ENCODE measurements at places on chromosomes 5 and 9.

- DNase-seq = no peak
Observed at GRCh38 chr5:74638970-74639806, 1.3 kb downstream of the ENC1 start.

GRCh38 chr5:172797771-172798191 lies 26.8 kb upstream of the DUSP1 start:
- no peak for DNase-seq

DNA sequence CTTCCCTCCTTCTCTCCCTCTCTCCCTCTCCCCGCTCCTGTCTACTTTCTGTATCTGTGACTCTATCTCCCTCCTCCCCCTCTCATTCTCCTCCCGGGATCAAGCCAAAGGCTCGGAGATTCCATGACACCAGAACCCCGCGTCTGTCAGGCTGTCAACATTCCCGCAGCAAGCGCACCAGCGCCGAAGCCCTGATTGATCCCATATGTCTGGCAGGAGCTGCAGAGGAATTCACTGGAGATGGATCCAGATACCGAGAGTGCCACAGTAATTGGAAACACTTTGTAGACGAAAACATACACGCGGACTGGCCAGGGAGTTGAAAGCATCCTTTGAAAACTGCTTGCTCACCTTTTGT lies 300 bp upstream of the SVEP1 start:
- DNase-seq = no peak

GRCh38 chr5:73030995-73031394 lies 75.2 kb downstream of the FCHO2 start:
- no peak for DNase-seq

DNA sequence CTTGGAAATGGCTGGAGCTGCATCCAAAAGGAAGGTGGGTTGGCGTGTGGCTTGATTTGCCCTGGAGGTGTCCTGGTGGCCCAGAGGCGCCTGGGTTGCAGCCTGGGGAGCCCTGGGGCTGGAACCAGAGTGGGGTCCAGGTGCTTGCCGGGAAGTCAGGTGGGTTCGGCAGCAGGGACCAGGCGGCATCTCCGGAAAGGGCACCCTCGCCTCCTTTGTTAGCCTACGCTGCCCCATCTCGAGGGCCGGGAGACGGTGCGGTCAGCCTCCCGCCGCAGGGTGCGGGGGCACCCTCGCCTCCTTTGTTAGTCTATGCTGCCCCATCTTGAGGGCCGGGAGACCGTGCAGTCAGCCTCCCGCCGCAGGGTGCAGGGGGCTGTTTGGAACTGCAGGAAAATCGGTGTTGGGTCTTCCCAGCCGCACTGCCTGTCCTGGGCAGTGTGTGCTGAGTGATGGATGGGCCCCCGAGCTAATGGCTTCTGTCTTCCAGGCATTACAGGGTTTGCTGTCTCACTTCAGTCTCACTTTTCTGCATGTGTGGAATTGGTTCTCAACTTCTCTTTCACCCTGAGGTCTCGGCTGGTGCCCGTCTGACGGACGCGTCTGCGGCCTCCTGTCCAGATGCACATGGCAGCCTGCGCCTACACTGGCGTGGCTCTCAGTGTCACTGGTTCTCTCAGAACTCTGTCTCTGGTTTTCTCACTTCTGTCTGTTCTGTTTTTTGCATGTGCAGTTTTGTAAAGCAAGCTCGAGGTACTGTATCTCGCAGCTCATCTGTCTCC lies 139.0 kb downstream of the CACNA1B start:
- no peak for DNase-seq

DNA sequence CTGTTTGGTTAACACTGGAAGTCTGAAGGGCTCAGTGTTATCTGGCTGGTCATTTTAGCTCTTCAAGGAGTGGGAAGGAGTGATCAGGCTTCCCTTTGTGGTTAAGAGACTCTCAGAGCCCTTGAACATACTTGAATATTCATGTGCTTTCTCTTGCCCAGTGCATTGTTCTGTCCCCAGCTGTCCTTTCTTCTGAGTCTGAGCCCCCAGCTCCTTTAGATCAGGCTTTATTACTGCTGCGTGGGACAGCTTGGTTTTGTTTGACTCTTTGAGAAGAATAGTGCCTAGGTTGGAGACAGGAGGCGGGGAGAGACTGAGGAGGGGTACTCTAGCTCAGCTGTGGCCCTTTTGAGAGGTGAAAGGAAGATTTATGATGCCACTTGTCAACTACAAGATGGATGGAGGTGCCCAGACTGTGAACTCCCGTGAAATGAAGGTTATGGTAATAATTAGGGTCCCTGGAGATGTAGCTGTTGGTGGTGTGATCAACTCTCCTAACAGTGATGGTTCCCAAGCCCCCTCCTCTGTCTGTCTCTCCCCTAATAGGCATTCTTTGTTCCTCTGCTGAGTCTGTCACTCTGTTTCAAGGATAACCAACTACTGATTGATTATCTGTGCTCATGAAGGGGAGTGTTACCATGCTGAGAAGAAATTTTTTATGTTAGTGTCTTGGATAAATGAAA lies 83.1 kb upstream of the GLRA1 start:
- DNase-seq = no peak

- DNase-seq = no peak
Observed at GRCh38 chr9:135281151-135281550, 193.7 kb downstream of the OLFM1 start.

DNA sequence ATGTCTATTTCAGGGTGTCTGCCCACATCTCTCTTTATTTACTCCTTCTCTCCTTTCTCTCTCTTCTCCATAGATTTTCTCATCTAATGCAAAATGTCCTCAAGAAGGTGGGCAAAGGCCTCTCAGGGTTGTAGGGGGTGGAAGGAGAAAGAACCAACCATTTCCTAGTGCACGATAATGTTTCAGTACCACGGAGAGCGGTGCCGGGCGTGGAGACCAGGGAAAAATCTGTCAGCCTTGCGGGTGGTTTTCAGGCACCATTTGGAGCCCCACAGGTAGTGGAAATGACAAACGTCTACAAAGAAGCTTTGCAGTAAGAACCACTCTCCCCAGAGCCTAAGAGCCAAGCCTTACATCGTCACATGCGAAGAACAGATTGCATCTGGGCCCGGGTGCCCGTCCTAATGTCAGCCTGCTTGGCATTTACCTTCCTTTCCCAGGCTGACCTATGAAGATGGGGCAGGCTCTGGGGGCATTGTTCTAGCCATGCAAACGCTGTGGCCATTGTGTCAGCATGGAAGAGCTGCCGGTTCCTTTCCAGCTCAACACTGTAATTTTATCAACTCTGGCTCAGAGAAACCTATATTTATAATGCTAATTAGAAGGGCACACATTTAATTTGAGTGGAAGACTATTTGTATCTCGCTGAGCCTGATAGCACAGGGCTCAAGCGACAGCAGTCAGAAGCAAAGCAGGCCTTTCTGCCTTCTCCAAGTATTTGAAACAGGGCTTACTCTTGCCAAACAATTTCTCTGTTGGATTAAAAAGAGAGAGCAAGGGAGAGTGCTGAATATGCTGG lies 430.1 kb upstream of the WWC1 start:
- peak; percentile 8 for DNase-seq

- DNase-seq = no peak
Observed at GRCh38 chr5:128015478-128015877, 68.1 kb upstream of the SLC12A2 start.

DNA sequence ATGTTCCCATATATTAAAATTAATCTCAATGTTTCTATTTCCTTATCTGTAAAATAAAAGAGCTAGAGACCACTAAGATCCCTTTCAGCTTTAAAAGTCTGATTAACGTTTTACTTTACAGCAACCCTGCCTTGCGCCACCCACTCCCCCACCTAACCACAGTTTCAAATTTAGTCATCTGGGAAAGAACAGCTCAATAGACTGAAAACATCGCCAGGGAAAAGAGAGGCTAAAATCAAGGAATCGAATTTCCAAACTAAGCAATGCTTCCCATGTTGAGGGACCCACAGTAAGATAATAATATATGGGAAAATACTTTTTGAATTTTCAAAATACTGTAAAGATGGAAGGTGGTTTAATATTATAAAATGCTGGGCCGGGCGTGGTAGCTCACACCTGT lies 6.6 kb downstream of the SAXO1 start:
- no peak for DNase-seq

DNA sequence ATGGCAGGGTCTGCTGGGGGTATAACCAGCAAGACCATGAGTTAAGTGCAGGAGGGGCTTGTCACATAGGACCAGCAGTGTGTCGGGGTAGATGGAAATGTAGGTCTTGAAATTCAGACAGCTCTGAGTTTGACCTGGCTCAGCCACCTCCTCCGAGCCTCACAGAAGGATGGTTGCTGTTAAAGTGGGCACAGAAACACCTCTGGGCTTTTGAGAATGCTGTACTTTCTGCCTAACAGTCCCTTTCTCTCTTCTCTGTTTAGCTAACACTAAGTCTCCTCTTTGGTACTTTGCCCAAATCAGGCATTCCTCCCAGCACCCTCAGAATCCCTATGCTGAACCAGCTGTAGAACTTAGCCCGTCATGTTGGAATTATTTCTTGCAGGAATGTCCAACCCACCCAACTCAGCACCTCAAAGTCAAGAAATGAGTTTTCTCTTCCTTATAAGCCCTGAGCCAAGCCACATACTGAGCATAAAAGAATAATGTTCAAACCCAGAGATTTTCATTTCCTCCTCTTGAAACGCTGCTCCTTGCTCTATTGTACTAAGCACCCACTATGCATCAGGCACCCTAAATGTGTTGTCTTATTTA lies 41.7 kb upstream of the MATR3 start:
- DNase-seq = no peak

GRCh38 chr9:71984403-71984802 lies 73.0 kb downstream of the C9orf85 start:
- DNase-seq = no peak

DNA sequence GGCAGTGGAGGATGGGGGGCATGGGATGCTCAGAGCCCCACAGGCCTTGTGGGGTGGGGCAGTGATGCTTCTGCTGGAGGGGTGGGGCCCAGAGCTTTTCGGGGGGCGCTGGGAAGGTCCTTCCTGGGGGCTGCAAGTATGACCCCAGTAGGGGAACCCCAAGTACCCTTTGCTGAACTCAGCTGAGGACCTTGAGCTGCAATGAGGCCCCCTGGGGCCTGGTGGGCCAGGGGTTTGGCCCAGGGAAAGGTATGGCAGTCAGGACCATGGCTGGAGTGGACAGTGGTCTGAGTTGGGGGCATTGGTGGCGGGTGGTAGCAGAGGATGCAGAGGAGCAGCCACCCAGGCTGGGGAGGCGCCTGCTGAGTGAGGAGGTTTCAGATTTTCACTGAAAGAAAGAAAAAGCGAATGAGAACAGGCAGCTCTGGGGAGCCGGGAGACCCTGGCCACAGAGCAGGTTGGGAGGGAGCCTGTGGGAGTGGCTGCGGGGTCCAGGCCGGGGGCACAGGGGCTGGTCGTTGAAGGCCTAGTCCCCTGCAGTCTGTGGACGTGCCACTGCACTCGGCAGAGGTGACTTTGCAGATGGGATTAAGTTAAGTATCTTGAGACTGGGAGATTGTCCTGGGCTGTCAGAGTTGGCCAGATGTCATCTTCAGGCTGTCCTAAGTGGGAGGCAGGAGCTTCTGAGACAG lies 19.2 kb downstream of the WNK2 start:
- DNase-seq = no peak

GRCh38 chr5:54547711-54548250 lies 30.2 kb downstream of the SNX18 start:
- DNase-seq = no peak

- no peak for DNase-seq
Observed at GRCh38 chr5:5711592-5711991, 289.1 kb downstream of the ICE1 start.

GRCh38 chr5:122163121-122164069 lies 34.0 kb downstream of the ZNF474 start:
- DNase-seq = no peak

DNA sequence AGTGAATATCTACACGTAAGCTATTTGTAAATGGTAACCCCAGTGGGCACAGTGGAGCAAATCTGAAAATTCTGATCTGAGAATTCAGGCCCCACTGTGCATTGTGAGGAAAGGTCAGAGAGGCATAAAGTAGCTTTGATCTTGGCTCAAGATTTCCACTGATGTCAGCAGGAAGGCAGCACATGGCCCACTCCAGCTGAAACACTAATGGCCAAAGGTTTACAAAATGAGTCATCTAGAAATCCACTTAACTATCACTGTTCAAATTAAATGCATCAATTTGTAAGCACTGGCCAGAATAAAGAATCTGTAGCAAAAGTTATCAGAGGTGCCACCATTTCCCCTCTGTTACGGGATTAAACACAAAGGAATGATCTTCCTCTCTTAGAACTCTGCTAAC lies 191.6 kb downstream of the C9orf152 start:
- no peak for DNase-seq

DNA sequence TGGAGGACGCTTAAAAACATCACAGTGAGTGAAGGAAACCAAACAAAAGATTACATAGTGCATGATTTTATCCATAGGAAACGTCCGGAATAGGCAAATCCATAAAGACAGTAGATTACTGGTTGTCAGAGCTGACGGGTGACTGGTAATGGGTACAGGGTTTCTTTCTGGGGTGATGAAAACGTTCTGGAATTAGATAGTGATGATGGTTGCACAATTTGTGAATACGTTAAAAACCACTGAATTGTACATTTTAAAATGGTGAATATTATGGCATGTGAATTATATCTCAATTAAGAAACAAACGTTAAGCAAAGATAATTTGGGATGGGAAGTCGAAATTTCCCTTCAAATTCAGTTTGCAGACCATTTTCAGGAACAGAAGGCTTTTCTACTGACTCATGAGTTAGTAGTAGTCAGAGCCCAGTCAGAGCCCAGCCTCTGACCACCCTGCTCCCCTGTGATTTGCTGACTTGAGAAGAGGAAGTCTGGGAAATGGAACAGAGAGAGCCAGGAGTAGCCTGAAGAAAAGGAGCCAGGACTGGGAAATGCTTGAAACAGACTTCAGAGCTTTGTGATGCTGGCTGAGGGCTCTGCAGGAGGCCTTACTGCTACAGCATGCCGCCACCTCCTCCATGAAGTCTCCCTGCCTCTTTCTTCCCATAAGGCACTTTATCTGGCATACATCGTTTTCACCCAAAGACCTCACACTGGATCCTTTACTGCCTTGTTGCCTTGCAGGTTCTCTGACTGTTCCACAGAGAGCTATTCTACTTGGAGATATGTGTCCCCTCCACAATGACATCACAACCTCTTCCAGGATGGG lies 46.4 kb upstream of the CTNNA1 start:
- DNase-seq = no peak

DNA sequence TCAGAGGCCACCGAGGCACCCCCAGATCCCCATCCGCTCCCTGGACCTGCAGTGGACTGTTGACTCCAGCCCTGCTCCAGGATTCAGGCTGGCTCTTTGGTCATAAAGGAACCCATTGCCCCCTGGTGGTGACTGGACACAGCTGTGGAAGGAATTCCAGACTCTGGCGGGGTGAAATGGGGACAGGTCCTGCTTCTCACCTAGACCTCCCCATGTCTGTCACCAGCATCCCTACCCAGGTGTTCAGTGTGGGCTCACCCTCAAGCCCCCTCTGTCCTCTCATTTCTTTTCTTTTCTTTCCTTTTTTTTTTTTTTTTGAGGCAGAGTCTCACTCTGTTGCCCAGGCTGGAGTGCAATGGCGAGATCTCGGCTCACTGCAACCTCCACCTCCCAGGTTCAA lies 25.5 kb upstream of the STXBP1 start:
- peak; percentile 56 for DNase-seq

- no peak for DNase-seq
Observed at GRCh38 chr5:84181093-84181492, 203.6 kb downstream of the EDIL3 start.

GRCh38 chr5:17411436-17412402 lies 86.3 kb upstream of the TAF11L2 start:
- peak; percentile 11 for DNase-seq

All from AML-193 (cell line).